Stimulated activated CD8-positive, alpha-beta memory T cell treated with anti-CD3 and anti-CD28 coated beads, Interleukin-4, amount 100 ng/mL, for 4 hours (primary cell): ENCODE measurements at places on chromosomes 3 and 15.

DNA sequence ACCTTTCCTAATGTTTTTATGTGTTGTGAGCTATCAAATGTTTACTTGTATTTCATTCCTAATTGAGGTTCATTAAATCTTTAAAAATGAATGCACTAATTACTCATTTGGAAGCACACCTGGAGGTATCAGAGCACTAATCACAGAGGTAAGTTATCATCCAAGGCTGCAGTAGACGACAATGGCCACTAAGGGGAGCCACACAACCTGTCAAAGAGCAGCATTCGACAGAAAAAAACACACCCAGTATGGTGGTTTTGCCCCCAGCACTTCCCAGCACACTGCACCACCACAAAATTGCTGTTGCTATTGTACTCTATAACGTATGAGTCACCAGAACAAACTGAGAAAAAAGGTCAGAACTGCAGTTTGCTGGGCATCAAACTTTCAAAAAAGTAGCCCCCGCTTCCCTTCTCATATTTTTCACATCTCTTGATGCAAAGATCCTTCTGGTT is 205.9 kb upstream of the IGF1R start:
- no peak for DNase-seq

DNA sequence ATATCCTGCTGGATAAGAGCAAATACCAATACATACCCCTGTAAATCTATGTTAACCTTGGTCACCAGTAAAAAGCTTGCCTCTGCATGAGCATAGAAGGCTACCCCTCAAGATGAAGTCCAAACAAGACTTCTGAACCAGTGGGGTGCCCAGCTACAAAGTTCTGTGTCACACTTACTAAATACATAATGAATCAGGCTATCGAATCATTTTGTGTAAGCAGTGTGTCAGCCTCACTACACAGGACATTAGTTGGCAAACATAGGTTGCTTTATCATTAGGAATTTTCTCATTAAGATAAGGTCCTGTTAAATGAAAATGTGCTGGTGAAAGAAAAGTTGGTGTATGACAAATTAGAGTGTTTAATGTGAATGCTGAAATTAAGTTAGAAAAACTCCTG is 452.0 kb downstream of the MFSD1 start:
- DNase-seq, result no peak

- no peak for DNase-seq
Observed at GRCh38 chr15:51191072-51191670, 96.5 kb upstream of the TNFAIP8L3 start.

DNA sequence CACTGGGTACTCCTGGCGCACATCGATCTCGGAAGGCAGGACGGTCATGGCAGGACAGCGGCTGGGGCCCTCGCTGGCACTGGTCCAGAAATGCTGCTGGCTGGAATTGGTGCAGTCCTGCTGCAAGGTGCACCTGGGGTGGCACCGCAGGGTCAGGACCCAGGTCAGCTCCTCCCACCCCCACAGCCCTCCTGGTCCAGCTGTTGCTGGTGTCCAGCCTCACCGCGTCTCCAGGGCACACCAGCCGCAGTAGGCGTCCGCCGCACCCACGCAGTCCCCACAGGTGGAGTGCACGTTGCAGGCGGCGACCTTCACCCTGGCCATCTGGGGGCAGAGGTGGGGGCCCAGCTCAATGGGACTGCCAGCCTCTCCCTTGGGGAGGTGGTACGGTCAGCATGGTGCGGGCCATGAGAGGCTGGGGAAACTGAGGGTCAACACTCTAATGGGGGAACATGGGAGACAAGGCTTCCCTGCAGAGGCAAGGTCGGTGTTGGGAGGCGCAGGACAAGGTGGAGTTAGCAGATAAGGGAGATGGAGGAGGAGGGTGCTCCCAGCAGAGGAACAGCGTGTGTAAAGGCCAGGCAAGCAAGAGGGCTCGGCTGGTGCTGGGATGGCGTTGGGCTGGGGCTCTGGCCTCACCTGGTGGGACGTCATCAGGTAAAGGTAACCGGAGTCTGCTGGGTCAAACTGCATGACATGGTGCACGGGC is 20.4 kb downstream of the PLXND1 start:
- no peak for DNase-seq

DNA sequence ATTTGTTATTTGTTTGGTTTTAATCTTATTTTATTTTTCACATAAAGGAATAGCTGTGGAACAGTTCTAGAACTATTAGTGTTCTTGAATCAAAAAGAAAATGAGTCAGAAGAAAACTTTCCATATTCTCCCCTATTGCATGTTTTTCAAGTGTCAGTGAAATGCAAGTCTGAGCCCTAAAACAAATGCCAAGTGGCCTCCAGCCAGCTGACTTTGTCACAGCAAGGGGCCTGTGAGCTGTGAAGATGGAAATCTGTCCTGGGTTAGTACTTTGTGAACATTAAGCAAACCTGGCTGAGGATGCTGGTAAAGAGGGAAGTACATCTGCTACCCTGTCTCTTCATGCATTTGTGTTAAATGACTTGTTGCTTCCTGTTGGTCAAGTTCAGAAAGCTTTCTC is 14.2 kb downstream of the LRRC49 start:
- DNase-seq, result no peak

GRCh38 chr3:46427916-46428833 is 21.1 kb downstream of the CCRL2 start:
- no peak for DNase-seq

GRCh38 chr3:32708672-32709283 is 23.8 kb downstream of the CNOT10 start:
- DNase-seq, result no peak

DNA sequence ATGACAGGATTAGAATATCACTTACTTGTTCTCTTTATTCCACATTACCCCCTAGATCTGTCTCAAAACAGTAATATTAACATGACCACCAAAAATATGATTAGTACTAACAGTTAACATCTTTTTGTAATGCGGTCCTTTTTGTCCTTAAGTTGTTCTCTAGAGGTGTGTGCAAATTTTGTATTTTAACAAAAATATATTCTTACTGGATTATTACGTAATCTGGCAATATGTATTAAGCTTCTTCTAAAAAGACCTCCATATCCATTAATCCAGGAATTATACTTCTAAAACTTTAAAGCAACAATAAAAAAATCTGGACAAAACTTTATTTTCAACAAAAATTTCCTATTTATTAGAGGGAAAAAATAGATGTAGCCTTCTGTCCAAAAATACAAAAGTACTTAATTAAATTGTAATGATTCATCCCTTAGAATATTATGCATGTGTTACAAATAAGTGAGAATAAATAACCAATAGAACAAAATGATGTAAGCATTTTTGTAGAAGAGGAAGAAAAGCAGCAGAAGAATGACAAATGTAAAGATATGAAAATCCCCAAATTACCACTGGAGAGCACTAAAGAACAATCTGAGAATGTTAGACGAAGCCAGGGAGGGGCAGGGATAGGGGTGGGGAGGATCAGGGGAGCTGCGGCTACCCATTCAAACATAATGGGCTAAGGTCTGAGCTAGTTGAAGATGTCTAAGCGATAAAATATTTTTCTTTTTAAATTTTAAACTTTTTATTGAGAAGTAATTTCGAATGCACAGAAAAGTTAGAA is 945.6 kb downstream of the MCTP2 start:
- DNase-seq, result no peak

- DNase-seq, result no peak
Observed at GRCh38 chr15:95584088-95584487, 746.4 kb upstream of the NR2F2 start.

- no peak for DNase-seq
Observed at GRCh38 chr3:194357681-194358080, 6.6 kb upstream of the CPN2 start.

- no peak for DNase-seq
Observed at GRCh38 chr3:167876620-167877281, 141.2 kb downstream of the SERPINI1 start.

DNA sequence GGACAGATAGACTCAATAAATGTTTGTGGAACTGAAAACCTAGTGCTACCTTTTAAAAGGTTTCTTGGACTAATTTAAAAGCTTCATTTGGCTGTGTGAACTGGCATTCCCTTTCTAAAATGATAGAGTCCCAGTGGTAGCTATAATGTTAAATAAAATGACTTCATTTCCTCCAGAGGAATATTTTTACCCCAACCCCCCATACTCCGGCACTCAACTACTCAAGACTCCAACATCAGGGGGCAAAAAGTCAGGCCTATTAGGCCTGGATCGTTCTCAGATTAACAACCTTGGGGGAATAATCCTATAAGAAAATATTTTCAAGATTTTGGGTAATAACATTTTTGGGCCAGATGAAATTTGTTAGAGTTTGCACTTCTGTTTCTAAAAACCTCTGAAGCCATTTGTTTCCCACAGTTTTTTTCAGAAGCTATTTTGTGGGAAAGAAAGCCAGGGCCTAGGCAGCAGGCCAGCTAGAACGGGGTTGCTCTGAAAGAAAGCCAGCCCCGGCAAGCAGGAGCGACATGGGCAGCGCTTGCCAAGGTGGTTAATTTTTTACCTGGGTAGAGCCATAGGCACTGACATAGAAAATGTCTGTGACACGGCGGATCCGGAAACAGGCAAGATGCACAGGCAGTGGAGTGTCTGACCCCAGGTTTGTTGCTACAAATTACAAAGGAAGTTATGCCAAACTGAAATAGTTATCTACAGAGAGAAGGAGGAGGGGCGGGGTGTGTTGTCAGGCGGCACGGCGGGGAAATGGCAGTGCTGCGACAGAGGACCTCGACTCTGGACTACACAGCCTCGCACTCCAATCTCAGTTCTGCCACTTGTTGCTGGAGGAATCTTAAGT is 84.6 kb downstream of the MAGI1 start:
- DNase-seq, result no peak

DNA sequence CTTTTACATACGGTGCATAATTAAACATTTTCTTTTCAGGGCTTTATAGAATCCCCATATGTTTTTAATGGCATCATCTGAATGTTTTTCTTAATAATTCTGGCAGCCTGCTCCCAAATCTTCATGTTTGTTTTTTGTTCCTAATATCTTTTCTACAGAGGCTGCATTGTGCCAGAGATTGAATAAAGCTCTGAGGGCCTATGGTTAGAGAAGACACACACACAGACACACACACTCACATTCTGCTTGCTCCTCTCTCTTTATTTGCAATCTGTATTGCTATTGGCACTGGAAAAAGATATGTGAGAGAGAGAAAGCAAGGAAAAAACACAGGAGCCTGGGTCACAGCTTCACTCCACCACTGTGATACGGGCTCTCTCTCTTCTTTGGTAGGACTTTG is 136.0 kb downstream of the MECOM start:
- no peak for DNase-seq

DNA sequence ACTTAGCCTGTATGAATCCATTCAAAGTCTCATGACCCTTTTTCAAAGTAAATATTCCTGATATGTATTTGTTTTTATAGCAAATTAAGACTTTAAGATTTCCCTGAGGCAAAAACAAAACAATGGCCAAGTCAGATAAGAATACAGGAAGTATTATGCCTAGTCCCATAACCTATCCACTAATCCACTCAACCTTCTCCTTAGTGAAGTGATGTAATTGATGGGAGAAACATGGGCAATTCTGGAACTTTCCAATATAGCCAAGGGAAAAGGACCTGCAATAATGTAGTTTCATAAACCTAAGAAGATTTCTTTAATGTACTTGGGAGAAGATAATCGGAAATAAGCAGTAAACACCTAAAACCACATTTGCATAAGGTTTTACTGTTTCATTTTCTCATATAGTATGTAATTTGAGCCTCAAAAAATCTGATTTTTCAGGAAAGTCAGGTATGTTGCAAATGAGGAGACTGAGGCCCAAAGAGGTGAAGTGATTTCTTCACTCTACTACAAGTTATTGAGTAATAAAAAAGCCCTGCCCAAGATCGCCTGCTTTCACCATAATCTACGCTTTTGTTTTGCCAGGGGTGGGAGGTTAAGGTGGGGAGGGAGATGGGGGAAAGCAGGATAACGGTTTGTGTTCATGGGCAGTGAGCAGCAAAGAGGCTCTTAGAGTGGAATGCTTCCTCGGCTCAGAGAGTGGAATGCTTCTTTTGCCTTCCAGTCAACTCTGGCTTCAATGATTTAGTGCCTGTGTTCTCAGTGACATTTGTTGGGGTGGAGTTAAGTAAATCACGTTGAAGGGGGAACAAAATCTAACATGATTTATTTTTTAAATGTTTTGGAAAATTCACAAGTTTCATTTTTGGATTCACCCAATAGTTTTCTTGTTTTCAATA is 95.0 kb upstream of the FNDC3B start:
- DNase-seq, result no peak

GRCh38 chr3:49428752-49429080 is 408 bp downstream of the NICN1 start:
- DNase-seq, result no peak

DNA sequence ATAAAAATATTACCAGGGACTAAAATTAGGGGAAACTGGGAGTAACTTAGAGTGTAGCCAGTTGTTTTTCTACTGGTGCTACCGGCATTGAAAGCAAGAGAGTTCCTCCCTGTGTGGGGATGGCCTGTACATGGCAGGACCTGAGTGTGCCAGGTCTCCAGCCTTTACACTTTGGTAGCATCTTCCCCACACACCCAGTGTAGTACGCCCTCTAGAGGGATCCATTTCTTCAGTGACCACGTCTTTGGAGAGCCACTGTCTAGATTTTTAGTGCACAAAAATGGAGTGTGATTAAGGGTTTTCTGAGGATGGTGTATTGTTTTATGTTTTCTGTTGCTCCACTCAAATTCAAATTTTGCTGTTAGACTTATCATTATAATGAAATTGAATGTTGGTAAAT is 507.0 kb upstream of the TPRG1 start:
- no peak for DNase-seq

DNA sequence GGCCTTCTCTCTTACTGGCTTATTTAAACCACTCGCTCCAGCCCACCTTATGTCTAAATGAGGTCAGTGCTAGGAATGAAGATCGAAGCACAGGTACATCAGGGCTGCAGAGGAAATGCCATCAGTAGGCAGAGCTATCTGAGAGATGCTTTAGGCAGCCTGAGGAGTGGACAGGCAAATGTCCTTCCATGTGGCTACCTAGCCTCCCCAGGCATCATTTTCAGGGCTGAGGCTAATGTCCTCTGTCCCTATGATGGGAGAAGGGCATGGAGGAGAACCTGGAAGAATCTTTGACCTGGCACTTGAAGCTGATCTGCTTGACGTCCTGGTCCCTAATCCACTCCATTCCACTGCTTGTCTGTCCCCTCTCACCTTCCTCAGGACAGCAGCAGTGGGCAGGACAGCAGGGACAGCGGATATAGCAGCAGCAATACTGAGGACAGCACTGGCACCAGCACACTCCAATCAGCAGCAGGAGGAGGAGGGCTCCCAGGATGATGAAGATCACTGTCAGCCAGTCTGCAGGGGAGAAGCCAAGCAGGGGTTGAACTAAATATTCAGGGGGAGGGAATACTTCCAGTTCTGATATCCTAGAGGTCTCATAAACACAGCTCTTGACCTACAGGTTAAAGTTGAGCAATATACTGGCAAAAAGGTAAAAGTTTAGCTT is 21.0 kb downstream of the ILDR1 start:
- DNase-seq, result no peak

- DNase-seq, result no peak
Observed at GRCh38 chr15:73227433-73228056, 141.2 kb downstream of the HCN4 start.
